ENCODE measurements at places on chromosomes 6 and 20.

DNA sequence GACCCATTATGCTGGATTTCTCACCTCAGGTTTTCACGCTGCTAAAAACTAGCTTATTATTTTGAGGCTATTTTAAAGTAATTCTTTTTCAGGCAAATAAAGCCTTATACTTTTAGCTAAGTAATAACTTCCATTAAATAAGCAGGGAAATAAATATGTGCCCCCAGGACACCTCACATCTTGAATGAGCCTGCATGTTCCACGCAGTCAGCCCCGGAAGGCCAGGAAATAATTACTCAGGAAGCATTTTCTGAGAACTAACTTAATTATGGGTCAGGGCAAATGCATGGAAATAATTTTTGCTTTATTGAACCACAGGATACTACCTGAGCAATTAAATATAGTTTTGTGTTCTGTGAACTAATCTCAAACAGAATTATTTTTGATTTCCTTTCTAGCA lies 41.1 kb downstream of the STX7 start:
- no peak for DNase-seq

DNA sequence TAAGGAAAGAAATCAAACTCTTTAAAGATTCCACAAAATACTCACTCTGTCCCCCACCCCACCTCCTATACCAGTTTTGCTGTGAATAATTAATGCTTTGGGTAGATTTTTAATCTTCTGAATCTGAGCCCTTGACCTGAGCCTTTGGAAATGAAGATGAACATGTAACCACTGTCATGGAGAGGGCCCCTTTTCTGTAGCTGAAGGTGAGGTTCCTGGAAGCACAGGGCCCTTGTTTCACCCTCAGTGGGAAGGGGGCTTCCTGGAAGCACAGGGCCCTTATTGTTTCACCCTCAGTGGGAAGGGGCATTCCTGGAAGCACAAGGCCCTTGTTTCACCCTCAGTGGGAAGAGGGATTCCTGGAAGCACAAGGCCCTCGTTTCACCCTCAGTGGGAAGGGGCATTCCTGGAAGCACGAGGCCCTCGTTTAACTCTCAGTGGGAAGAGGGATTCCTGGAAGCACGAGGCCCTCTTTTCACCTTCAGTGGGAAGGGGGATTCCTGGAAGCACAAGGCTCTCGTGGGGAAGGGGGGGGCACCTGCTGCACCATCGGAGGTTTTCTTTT lies 75.7 kb downstream of the DACT2 start:
- no peak for DNase-seq

- DNase-seq: no peak
Observed at GRCh38 chr6:3696525-3697088, 54.9 kb downstream of the PXDC1 start.

- DNase-seq: no peak
Observed at GRCh38 chr6:77825204-77825603, 172.4 kb downstream of the MEI4 start.

DNA sequence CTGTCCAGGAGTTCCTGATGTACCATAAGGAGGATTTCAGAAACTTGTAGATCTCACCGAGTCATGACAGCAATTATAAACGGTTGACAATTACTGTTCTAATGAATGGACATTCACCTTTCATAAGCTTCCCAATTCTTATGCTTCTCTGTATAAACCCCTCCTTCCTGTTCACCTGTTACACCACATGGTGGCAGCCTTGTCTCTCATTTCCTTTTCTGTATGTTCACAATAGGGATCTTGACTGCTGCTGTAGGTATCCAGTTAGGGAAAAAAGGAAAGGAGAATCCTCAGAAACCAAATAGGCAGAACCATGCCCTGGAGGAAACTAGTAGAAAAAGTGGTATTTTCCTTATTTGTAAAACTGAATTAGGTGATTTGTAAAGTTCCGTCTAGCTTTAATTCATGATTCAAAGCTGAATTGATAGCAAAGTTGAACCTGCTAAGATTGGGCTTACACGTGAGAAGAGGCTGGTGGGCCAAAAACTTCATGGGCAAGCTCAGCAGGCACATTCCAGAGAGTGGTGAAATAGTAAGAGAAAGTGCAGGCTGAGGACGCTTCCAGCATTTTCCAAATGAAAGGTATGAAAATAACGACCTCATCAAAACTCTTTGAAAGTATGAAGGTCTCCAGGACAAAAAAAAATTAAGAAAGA lies 29.0 kb upstream of the TBPL1 start:
- DNase-seq: peak; percentile 63

DNA sequence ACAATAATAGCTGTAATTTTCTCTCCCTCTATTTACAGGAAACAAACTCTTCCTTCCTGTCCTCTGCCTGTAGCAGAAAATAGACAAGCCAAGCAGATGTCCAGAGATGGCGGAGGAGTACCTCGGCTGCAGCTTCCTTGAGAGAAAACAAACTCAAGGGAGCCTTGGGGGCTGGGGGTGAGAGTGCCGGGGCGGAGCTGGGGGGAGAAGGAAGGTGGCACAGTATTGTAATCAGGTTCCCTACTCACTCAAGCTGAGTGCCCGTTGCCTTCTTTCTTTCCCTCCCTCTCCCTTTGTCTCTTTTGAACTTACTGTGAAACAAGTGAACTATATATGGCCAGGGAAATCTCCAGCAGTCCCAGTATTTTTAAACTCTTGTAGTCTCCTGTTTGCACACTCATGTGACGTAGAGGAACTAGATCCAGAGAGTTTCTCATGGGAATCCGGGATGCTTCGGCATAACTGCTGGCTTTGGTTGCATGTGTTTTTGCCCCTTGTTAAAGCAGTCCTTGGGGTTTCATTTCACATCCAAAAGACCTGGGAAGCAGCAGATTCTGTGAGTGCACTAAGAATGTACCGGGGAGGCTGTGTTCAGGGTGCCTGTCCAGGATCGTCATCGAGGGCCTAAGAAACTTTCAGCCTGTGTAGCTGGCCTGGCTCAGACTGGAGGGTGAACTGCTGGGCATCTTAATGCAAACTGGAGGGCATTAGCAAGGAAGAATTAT lies 44.6 kb upstream of the HDDC2 start:
- DNase-seq: no peak

DNA sequence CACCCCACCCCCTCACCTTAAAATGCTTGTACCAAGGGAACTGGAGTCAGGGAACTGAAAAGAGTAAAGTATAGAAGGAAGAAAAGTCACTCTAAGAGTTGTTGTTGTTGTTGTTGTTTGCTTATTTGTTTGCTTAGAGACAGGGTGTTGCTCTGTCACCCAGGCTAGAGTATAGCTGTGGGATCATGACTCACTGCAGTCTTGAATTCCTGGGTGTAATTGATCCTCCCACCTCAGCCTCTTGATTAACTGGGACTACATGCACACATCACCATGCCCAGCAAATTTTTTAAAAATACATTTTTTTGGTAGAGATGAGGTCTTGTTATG lies 681.6 kb upstream of the GJE1 start:
- no peak for DNase-seq
